Activated CD8-positive, alpha-beta memory T cell treated with anti-CD3 and anti-CD28 coated beads for 1 hour (primary cell): ENCODE measurements at places on chromosomes 2 and 18.

DNA sequence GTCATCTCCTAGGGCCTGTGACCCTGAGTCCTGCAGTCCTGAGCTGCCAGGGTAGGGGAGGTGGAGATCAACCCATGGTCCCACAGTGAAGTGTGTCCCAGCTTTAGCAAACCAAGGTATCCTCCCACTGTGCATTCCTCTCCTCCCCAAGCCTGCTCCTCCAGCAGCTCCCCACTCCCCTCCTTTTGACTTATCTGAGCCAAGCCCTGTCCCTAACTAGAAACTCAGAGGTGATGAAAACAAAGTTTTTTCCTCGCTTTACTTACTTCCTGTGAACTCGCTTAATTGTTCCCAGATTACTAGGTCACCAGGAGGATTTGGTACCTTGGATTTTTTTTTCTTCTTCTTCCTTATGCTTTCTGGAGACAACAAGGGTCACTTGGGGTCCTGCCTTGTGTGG, 80.8 kb downstream of the EHD3 start:
- no peak for DNase-seq

- no peak for DNase-seq
These were observed 637.8 kb upstream of the CHAC2 start for GRCh38 chr2:53129851-53130250.

GRCh38 chr2:53668624-53669026, 99.0 kb upstream of the CHAC2 start:
- no peak for DNase-seq

DNA sequence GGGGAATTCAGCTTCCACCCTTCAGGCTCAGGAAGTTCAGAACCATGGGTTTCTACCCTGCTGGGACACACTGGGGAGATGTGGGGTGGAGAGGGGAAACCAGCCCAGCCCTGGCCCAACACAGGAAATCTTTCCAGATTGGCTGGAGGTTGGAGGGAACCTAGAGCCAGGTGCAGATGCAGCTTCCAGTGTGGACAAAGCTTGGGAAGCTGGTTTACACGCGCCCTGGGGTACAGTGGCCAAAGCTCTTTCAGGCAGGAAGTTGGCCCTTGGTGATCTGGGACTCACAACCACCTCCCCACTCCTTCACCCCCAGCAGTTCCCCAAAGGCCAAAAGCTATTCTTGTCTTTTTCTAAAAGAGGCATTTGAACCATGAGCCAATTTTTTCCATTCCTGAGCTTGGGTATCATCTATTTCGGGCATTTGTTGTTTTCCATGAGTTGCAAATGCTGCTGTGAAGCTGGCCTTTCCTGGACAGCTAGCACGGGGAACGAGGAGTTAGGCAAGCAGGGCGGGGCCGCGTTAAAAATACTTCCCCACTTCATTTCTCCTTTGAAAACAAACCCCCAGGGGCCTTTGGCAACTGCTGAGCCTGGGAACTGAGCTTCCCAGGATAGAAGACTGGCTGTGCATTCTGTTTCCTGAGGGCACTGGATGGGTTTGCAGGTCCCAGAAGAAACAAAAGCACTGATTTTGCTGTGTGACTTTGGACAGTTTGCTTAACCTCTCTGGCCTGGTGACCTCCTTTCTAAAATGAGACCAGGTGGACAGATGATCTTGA, 3.1 kb upstream of the ARID5A start:
- no peak for DNase-seq

- no peak for DNase-seq
These were observed 218.0 kb upstream of the CRIM1 start for GRCh38 chr2:36137612-36138011.
